ENCODE measurements at places on chromosomes 3 and 15.

DNA sequence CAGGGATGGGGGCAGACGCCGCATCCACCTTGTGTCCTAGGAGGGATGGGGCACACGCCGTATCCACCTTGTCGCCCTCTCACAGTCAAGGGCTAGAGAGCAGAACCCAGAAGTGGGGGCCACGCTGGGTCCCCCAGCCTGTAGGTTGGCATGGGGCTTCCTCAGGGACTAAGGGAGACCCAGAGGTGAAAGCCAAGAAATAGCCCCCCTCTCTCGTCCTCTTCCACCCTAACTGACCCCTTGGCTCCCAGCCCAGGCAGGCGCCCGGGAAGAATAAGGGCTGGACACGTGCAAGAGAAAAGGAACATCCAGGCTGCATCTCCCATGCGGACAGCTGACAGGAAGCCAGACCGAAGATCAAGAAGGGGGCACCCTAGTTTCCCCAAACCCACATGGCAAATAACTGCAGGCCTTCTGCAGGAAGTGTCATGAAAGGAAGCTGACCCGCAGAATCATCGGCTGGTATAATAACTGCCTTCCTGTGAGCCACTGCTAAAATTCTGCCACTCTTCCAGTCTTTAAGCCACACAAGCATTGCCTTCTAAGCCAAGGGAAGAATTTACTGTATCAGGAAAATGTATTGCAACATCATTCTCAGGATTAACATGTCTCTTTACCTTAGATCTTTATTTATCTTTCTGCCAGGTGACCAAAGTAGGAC, 38.5 kb upstream of the TFRC start:
- DNase-seq: no peak

GRCh38 chr3:134347551-134347950, 26.7 kb downstream of the AMOTL2 start:
- DNase-seq: no peak

GRCh38 chr15:70140543-70141375, 43.0 kb upstream of the TLE3 start:
- DNase-seq: no peak

DNA sequence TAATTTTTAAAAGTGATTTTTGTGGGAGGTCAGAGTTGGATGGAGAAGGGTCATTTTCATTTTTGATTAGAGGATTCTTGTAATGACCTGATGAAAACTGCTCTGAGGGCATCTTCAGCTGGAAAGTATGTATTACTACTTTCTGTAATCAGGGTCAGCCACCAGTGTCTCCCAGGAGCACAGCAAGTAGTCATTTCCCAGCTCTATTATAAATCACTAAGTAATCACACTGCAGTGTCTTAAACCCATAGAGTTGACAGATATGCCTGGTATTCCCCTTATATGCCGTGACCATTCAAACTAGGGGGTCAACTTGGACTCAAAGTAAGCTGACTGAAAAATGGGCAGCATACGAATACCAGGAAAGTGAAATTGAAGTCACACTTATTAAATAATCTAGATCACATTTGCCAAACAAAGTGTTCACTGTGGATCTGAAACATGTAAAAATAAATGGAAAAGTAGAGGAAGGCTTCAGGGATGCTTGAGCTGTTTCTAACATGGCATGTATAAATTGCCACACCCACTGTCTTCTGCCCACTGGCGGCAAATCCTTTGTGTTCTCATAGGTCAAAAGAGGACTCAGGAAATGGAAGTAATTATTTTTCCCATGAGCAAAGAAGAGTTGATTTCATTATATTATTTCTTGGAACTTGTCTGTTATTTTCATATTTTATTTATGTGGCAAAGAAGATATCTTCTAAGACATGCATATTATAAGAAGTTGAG, 105.7 kb downstream of the MBNL1 start:
- no peak for DNase-seq

GRCh38 chr3:193836918-193837317, 243.9 kb downstream of the OPA1 start:
- DNase-seq: no peak

DNA sequence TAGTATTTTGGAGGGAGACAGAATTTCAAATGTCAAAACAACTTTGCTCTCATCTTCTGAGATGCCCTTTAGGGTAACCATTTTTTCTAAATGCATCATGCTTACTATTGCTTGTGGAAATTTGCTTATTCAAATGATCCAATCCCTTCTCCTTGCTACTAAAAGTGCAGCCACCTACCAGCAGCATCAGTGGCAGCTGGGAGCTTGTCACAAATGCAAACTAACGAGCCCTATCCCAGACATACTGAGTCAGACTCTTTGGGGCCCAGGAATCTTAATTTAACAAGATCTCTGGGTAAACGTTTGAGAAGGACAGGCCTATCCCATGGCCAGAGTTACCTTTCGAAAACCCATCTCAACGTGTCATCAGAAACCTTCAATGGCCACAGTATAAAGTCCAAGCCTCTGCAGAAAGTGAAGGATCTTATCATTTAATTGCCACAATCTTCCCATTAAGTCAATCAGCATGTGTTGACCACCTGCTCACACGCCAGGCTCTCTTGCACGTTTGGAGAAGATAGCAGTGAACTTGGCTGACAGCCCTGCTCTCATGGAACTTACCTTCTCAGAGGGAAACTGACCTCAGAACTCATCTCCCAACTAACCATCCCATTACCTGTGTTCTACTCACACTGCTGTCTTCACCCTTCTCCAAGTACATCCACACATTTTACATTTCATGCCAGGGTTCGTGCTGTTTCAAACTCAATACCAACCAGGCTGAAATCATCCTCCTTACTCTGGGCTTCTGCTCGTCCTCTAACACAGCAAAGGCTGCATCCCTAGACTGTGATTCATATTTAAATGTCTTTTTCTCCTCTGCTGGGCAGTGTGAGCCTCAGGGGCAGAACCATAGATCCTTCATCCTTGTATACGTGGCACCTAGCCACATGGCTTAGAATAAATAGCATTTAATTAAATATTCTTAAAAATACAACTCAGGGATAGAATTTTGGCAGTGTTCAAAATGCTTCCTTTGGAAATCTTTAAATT, 24.8 kb upstream of the VGLL4 start:
- DNase-seq: no peak

DNA sequence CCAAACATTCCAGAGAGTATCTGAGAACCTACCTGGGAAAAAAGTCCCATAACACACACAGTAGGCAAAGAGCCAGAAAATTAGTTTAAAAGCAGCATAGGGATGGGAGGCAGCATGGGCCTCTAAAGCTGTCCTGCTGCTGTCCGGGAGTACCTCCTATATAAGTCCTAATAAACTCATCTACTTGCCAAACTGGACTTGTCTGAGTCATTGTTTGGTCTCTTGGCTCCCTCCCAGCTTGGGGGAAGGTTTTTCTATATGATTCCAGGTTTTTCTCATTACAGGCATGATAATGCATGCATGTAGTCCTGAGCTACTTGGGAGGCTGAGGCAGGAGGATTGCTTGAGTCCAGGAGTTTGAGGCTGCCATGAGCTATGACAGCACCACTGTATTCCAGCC, 17.5 kb upstream of the HACD2 start:
- DNase-seq: no peak

GRCh38 chr3:159881828-159882309, 106.8 kb upstream of the IL12A start:
- no peak for DNase-seq

- no peak for DNase-seq
Observed at GRCh38 chr15:36757189-36757814, 177.9 kb downstream of the CDIN1 start.

DNA sequence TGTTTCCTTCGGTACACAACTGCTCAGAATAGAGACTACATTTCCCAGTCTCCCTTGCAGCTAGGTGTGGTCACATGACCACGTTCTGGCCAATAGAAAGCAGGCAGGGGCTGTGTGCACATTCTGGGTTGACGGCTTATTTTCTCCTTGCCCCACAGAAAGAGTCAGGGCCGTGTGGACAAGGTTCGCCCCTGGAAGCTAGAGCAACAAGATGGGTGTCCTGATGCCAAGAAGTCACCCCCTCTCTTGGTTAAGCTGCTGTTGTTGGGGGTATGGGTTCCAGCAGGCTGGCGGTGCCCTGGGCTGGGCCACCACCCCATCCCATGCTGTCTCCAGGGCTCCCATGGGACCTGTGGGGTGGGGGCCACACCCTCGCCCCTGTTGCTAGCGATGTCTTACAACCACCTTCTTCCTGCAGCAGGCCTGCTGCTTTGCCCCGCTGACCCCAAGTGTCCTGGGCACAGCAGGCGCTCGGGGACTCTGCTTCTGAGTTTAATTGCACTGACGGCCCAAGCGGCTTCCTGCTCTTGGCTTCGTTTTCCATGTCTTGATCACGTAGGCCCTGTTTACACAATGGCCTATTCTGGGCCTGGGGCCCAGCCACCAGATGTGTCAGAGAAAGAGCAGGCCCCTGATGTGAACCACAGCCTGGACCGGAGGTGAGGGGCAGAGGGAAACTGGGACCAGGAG, 24.9 kb downstream of the ABTB1 start:
- peak; percentile 94 for DNase-seq

- DNase-seq: no peak
Observed at GRCh38 chr15:36912311-36912712, 188.0 kb downstream of the MEIS2 start.

- DNase-seq: no peak
Observed at GRCh38 chr3:127545216-127545615, 45.3 kb downstream of the TPRA1 start.

- no peak for DNase-seq
Observed at GRCh38 chr3:45509768-45510129, 84.8 kb upstream of the LIMD1 start.

DNA sequence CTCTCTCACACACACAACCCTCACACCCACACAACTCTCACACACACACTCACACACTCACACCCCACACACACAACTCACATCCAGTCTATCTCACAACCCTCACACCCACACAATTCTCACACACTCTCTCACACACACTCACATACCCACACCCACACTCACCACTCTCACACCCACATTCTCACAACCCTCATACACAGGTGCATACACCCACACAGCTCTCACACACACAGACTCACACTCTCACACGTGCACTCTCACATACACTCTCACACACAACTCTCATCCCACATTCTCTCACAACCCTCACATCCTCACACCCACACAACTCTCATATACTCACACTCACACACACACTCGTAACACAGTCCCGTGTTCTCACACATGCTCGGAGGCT, 134.4 kb downstream of the FBLN2 start:
- DNase-seq: no peak

- DNase-seq: no peak
Observed at GRCh38 chr15:34986326-34986725, 1.8 kb downstream of the ZNF770 start.

DNA sequence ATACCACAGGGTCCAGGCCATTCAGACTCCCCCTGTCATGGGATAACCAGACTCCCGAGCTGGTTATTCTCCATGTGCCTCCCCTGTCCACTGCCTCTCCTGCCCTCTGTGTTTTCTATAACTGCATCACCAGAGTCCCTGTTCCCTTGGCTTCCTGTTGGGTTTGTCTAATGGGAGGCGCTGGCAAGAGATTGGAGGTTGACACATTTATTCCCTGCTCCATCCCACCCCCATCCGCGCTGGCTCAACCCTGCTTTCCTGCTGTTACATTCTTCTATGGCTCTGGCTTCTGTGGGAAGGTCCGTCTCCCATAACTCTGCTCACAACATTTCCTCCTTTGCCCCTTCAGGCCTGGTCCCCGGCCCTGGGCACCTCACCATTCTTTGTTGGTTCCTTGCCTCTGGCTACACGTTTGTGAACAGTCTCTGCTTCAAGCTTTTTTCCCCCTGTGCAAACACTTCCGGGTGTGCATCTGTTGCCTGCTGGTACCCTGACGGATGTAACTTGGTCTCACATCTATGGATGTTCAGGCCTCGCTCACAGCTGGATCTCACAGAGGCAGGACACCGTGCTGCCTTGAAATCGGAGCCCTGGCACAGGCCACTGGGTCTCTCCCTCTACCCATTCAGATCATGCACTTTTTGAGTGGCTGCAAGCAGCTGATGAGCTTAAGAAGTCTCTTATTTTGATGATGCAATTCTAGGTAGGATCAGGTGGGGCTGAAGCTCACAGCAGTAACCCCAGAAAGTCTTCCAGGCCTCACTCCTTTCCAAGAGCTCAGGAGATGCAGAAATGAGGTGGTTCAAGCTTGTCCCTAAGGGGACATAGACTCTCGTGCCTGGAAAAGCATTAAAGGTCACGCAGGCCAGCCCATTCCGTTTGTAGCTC, 68.6 kb upstream of the ATP13A3 start:
- DNase-seq: no peak

- no peak for DNase-seq
Observed at GRCh38 chr15:53658827-53659555, 100.5 kb downstream of the WDR72 start.

DNA sequence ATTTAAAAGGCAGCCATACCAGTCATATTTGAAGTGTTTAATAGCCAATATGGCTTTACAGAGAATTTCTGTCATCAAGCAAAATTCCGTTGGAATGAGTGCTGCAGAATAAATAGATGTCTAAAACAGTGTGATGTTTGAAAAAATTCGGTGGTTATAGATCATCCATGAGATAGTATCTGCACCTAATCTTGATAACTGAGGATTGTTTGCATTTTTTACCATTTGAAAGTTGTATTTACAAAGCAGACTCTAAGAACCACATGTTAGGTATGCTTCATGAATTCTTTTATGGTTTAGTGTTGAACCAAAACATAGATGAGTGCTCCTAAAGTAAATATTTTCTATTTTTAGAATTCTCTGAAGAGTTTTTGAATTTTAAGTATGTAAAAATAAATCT, 476.1 kb downstream of the NAALADL2 start:
- no peak for DNase-seq

DNA sequence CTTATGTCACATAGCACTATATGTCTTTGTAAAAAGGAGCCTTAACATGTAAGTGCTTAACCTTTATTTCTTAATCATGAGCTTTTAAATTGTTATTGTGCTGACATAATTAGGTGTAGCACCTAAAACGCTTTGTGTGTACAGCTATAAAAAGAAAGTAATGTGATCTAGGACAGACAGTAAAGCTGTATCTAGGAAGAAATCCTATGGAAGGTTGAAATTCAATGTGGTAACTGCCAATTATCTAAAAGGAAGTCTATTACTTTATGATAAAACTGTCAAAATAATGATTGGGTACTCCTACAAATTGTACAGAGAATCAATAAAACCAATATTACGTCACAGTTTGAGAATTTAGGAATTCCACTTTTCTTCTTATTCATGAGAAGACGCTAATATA, 87.9 kb downstream of the CDIN1 start:
- DNase-seq: no peak

DNA sequence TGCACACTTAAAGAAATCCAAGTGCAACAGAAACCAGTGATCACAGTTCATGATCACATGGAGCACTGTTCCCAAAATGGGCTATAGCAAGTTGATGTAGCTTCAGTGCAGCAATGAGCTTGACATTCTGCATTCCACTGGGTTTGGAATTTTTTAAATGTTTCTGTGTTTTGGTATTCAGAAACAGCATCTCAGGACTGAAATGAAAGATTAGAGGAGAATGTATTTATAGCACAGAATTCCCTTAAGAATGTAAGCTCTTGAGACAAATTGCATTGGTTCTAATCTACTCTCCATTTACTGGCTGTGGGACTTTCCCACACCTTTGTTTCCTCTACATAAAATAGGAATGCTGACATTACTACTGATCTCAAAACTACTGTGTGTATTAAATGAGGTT, 162.7 kb downstream of the FGF12 start:
- DNase-seq: no peak

GRCh38 chr3:105315815-105316214, 50.9 kb upstream of the ALCAM start:
- no peak for DNase-seq

GRCh38 chr3:40731445-40731844, 206.7 kb downstream of the ZNF621 start:
- DNase-seq: no peak

GRCh38 chr3:188041193-188041592, 112.8 kb upstream of the LPP start:
- no peak for DNase-seq

GRCh38 chr3:62044874-62045411, 328.4 kb downstream of the FEZF2 start:
- no peak for DNase-seq

All from Right ventricle myocardium inferior (tissue), 1 donor.